SJCRH30 (cell line): ENCODE measurements at places on chromosomes 16 and 17.
A peak's percentile ranks its signal among the peaks of the same experiment; 100 is the strongest.

GRCh38 chr16:23072084-23072599 is 77.1 kb downstream of the USP31 start:
- DNase-seq, result no peak

DNA sequence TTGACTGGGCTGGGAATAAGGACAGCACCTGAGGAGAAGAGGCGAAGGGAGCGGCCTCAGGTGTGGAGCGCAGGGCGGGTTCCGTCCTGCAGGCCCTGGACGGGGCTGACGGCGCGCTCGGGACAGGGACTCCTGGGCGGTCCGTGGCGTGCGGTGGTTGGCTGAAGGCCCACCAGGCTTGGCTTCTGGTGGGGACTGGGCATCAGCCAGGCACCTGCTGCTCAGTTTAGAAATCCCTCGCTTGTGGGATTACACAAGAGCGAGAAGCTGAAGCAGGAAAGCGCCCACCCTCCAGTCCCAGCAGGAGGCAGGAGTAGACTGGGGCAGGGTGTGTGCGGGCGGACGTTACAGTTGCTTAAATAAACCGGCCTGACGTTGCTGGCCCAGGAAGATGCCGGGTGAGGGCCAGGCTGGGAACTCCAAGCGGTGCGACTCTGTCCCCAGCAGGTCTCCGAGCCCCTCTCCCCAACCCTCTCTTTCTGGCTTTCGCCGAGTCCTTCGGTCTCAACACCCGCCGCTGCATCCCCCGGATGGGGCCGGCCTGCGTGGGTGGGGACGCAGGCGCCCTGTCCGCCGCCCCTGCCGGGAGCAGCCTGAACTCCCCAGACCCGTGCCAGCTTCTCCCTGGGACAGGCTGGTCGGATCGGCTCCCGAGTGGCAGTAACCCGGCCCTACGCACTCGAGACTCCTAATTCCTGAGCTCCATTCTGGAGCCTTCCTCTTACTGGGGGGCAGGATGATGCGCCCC is 639 bp downstream of the MIF4GD start:
- DNase-seq, result peak; percentile 86

GRCh38 chr16:74447578-74447977 is 26.3 kb upstream of the CLEC18B start:
- no peak for DNase-seq

DNA sequence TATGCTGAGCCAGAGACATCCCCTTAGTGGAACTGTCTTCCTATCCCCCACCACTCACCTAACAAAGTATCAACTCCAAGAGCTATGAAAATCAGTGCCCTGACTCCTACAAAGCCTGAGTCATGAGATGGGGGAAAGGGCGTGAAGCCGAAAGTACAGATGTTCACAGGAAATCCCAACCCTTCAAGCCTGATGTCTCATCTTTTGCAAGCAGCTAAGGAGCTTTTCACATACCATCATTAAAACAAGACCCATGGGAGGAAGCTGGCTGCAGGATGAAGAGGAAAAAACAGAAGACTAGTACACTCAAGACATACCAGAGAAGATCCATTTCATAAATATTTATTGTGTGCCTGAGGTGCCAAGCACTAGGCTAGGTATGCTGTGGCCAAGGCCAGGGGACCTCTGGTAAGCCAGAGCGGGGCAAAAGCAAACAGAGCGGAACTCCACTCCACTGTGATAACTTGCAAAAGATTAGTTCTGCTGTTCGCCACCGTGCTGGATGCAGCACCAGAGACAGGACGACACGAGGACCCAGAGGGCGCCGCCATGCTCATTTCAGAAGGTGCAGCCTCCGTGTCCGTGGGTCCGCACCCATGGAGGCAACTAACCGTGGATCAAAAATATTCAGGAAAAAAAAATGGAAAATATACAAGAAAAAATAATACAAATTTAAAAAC is 4.5 kb upstream of the MNT start:
- no peak for DNase-seq

GRCh38 chr16:4564661-4565267 is 8.6 kb downstream of the C16orf96 start:
- no peak for DNase-seq

- no peak for DNase-seq
Measured at GRCh38 chr16:2178321-2179106, 17.9 kb downstream of the CASKIN1 start.

- peak; percentile 53 for DNase-seq
Measured at GRCh38 chr17:1001640-1002411, 4.9 kb downstream of the TIMM22 start.

DNA sequence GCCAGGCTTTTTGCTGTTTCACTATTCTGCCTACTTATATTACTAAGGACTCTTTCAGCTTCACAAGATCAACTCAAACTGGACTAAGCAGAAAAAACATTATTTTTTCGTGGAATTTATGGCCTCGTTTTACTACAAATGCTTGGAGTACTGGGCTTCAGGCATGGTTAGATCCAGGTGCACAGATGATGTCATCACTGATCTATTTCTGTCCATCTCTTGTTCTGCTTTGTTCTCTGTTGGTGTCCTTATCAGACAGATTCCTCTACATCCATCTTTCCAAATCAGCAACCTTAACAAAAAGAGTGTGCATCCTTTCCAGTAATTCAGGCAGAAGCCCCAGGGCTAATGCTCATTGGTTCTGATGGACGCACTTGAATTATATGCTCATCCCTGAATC is 109.9 kb upstream of the DNAH9 start:
- DNase-seq, result no peak

GRCh38 chr16:53958341-53958880 is 254.5 kb downstream of the FTO start:
- DNase-seq, result no peak

- DNase-seq, result peak; percentile 19
Measured at GRCh38 chr16:70604407-70605282, 41.7 kb upstream of the IL34 start.

- DNase-seq, result no peak
Measured at GRCh38 chr16:49457196-49457595, 83.6 kb downstream of the C16orf78 start.

DNA sequence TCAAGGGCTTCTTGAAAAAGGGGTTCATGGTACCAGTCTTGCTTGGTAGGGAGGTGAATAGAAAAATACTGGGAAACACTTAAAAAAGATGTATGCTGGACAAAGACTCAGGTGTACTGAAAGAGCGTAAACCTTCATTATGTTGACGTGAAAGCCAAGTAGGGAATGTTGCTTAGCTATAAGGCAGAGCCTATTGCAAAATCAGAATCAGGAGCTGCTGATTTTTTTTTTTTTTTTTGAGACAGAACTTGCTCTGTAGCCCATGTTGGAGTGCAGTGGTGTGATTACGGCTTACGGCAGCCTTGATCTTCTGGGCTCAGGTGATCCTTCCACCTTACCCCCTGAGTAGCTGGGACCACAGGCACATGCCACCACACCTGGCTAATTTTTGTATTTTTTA is 3.9 kb downstream of the TMEM94 start:
- DNase-seq, result no peak

- no peak for DNase-seq
Measured at GRCh38 chr17:14372461-14372860, 71.6 kb downstream of the HS3ST3B1 start.

DNA sequence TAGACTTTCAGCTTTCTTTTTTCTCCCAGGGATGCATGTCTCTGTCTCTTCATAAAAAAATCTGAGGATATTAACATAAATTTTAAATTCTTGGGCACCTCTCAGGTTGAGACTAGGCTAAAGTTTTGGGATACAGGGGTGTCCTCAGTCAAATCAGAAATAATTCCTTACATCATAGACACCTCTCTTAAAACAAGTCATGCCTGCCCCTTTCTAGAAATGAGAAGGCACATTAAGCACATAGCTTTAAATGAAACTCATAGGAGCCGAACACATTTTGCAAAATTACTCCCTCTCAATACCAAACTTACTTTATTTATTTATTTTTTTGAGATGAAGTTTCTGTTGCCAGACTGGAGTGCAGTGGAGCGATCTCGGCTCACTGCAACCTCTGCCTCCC is 67.3 kb upstream of the BCAR1 start:
- no peak for DNase-seq

- DNase-seq, result no peak
Measured at GRCh38 chr16:80620736-80621605, 80.2 kb downstream of the DYNLRB2 start.

- DNase-seq, result no peak
Measured at GRCh38 chr16:77840093-77840492, 51.7 kb downstream of the VAT1L start.

DNA sequence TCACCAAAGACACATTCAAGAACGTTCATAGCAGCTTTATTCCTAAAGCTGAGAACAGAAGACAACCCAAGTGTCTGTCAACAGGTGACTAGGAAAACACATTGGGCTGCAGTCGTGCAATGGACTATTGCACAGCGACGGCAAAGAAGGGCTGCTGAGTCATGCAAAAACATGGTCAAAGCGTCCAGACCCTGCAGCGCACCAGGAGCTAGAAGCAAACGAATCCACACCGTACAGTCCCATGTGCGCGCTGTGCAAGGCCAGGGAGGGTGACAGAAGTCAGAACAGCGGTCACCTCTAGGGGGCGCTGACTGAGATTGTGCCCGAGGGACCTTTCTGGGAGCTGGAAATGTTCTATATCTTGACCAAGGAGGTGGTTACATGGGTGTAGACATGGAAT is 266.4 kb downstream of the MAF start:
- DNase-seq, result peak; percentile 17

- DNase-seq, result no peak
Measured at GRCh38 chr17:28648698-28649097, 3.7 kb upstream of the BLTP2 start.

DNA sequence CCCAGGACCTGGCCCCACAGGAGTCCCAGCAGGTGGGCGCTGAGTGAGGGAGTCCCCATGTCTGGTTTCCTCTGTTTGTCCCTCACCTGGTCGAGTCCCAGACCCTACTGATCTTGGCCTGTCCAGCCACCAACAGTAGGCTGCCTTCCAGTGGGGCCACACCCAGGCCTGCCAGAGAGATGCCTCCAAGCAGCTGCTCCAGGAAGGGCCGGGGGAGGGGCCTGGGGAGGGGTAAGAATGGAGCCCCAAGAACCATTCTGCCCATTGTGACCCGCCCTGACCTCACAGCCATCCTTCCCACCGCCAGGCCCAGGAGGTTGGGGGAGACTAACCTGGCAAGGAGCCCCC is 736 bp downstream of the SPATA20 start:
- DNase-seq, result peak; percentile 64

DNA sequence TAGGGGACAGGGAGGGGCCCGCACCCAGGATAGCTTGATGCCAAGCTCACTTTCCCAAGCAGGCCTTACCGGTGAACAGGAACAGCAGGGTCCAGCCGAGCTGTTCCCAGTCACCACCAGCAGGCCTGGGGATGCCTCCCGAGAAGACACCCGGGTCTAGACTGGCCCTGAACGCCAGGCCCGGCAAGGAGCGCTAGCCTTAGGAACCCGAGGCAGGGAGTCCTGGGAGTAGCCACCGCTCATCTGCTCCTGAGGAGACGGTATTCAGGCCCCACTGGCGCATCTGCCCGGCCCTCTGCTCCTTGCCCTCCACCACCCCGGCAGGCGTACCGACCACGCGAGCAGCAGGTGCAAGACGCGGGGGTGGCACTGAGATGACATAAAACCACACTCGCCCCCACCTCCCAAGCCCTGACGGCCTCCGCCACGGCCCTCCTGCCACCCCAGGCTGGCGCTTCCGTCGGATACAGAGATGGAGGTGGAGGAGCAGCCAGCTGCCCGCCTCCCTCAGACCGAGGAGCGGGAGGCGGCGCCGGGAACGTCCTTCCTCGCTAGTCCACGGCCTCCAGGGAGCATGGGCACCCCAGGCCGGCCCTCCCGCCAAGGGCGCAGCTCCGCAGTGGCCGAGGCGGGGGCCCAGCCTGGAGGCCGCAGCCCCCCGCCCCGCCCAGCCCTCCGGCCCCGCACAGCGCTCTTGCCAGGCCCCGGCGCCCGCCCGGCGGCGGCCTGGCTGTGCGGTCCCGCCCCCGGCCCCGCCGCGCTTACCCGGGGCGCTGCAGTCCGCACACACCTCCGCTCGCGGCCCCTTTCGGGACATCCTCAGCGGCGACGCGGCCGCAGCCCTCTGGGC is 661 bp downstream of the GIT1 start:
- DNase-seq, result peak; percentile 61

GRCh38 chr16:3690470-3690928 is 26.8 kb downstream of the TRAP1 start:
- peak; percentile 84 for DNase-seq

- DNase-seq, result no peak
Measured at GRCh38 chr16:12159028-12159427, 182.5 kb downstream of the SNX29 start.

DNA sequence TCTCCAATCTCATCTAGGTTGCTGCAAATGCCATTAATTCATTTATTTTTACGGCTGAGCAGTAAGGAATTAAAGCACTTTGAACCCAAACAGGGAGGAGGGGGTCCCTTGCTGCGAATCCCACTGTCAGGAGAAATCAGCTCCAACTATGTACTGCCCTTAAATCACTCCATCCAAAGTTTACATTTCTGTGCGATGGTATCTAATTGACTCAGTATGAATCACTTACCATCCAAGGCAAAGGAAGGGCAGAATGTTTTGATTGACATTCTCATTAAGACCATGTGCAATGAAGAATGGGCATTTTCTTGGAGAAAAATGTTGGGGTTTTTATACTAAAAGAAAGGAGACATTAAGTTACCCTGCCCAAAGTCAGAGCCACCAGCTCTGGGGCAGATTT is 47.7 kb upstream of the XYLT1 start:
- no peak for DNase-seq

- peak; percentile 22 for DNase-seq
Measured at GRCh38 chr16:76639685-76640289, 362.6 kb downstream of the CNTNAP4 start.

- DNase-seq, result peak; percentile 67
Measured at GRCh38 chr17:38454532-38454931, 26.3 kb downstream of the ARHGAP23 start.

GRCh38 chr17:74957935-74958740 is 14.4 kb downstream of the HID1 start:
- peak; percentile 78 for DNase-seq

GRCh38 chr16:66844009-66844341 is 239 bp upstream of the CA7 start:
- no peak for DNase-seq

DNA sequence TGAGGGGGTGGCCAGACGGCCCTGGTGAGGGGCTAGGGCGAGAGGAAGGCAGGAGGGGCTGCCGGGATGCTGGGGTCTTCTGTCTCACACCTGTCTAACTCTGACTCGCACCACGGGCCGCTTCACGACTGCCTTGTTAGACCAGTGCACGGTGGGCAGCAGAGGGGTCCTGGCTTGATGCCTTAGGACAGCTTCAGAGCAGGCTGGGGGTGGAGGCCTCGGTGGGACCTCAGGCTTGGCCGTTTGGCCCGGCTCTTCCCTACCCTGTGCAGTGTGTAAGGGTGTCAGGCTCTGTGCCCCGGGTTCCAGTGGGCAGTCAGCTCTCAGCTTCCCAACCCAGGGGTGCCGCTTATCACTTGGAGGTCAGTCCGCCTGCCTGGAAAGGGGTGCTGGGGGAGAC is 100.7 kb downstream of the OR1D5 start:
- no peak for DNase-seq

- DNase-seq, result no peak
Measured at GRCh38 chr17:78396441-78397337, 18.2 kb downstream of the PGS1 start.

- no peak for DNase-seq
Measured at GRCh38 chr16:89280546-89281188, 63.2 kb downstream of the ZNF778 start.

GRCh38 chr17:80956321-80957190 is 35.1 kb upstream of the CHMP6 start:
- DNase-seq, result no peak

- DNase-seq, result no peak
Measured at GRCh38 chr16:16148755-16149154, 74.5 kb downstream of the ABCC6 start.
